Astrocyte (in vitro differentiated cells and primary cell): ENCODE measurements at places on chromosomes 12 and 14.

DNA sequence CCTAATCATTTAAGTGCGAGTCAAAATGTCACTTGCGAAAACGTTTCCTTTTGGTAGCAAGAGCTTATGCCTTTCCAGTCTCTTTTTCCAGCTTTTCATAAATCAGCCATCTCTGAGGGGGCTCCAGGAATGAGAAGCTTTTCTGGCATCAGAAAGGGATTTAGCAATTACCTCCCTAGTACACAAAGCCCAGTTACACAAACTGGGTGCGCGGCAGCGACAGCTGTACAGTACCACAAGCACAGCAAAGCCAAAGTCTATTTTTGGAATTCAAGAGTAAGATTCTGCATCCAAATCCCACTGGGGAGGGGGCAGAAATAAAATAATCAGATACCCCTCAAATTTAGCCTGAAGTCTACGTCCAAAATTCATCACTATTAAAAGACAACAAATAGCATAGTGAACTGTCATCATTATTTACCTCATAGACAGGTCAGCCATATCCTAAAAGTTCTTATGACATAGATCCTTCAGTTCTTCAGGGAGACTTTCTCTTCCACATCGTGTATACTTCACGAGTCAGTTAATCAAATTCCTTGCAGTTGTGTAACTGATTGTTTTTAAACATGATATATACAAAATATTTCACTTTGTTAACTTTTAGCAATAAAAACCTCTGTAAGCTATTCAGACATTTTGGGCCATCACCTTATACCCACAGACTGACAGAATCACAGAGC, 150.8 kb downstream of the TTC7B start:
- DNase-seq: no peak

GRCh38 chr12:24360907-24361306, 411.4 kb upstream of the SOX5 start:
- DNase-seq: peak; percentile 27

DNA sequence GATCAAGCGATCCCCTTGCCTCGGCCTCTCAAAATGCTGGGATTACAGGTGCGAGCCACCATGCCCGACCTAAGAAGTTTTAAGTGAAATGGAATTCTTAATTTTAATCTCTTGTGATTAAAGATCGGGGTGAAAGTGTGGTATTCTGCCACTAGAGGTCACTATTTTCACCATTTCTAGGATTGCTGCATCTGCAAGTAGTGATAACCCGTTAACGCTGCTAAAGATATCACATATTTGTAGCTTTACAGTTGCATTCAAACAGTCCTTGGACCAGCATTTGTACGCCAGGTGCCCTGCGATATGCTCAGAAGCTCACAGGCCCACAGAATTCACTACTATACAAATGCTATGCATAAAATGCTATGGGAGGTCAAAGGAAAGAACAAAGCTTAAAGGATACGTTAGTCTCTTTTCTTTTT, 19.3 kb downstream of the CCDC62 start:
- DNase-seq: peak; percentile 36

DNA sequence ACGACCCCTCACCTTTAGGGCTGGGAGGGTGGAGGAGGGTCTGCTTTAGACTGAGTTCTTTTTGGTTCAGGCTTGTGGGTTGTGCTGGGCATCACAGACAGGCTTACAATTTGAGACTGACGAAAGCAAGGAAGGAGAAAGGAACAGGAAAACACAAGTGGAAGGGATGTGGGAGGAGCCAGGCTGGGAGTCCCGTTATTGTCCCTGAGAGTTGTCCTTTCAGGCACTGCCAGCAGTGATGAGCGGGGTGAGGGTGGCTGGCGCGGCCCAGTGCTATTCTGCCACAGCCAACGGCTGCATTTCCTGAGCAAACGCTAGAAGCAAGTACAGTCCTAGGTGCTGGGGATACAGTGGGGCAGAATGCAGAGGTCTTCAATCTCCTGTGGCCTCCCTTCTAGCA, 29.2 kb upstream of the TSPAN9 start:
- no peak for DNase-seq

GRCh38 chr12:85182699-85183098, 97.3 kb upstream of the ALX1 start:
- DNase-seq: no peak

DNA sequence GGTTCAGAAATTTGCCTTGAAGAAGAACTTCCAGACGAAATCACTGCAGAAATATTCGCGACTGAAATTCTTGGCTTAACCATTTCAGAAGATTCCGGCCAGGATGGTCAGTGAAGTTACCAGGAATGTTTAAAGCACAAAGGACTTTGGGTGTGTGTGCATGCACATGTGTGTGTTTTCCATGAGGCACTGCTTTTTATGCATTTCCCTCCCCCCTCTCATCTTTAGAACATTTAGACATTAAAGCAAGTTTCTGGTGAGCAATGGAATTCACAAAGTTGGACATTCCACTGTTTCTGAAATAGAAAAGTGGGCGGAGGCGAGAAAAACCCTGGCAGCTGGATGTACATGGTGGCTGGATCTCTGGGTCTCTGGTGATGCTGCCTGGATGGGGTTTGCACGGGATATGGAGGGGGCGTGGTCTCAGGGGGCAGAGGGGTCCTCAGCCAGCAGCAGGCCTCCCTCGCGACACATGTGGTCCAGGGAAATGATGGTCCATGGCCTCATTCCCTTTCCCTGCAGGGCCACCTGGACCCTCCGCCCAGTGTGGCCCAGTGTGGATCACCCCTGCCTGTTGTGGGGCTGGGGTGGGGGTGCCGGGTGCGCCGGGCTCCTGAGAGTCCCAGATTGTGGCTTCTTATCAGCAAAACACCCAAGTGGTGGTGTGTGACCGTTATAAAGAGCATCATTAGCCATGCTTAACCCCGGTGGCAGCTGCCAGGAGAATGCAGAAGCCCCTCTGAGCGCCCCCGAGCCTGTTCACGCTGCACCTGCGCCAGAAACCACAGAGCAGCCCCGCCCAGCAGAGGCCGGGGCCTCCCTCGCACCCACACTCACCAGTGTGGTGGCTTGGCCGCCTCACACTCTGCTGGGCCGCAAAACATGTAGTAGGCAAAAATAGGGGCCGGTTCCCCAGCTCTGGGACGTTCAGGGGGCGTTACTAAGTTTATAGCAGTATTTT, 17.8 kb upstream of the BCL7A start:
- DNase-seq: peak; percentile 76

- no peak for DNase-seq
These were observed 236.6 kb upstream of the CCDC196 start for GRCh38 chr14:66249544-66249943.

- peak; percentile 84 for DNase-seq
These were observed 233.8 kb downstream of the FBXL14 start for GRCh38 chr12:1360441-1361210.
